Stimulated activated CD8-positive, alpha-beta memory T cell treated with anti-CD3 and anti-CD28 coated beads, Interleukin-4, amount 100 ng/mL, for 4 hours (primary cell): ENCODE measurements at places on chromosomes 5 and 9.

DNA sequence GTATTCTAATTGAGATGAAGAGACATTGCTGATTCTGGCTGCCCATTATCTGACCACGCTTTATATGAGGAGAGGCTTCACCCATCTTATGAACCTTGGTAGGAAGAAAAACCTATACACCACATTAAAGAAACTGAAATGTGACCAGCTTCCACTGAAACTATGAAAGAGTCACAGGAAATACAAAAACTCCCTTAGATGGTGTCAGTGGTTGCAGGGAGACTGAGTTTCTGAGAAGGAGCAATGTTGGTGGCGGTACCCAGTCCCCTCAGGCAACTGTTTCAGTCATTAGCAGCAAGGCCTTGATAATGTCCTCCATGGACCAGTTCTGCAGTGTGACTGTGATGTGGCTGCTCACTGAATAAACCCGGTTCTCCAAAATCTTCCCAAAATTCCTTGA lies 110.5 kb upstream of the FTMT start:
- no peak for DNase-seq

DNA sequence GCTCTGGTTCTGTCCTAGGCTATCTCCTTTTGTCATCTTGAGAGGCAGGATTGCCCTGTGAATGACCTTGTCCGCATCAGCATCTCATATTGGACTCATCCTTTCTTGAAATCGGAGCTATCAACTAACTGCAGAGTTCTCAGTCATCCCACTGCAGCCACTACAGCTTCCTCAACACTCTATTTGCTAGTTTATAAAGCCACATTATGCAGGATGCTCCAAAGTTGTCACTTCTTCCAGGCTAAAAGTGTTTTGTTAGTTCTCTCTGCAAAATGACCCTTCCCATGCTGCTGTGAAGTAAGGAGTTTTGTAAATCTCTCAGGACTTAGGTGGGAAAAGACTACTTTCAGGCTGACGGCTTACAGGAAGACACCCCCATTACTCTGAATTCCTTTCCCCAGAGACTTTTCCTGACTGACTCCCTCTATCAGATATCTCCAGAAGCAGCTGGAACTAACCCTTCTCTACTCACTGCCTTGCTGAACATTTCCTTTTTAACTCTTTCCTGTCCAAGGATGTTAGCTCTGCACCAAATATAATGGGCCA lies 257.6 kb downstream of the NFIB start:
- DNase-seq: no peak

DNA sequence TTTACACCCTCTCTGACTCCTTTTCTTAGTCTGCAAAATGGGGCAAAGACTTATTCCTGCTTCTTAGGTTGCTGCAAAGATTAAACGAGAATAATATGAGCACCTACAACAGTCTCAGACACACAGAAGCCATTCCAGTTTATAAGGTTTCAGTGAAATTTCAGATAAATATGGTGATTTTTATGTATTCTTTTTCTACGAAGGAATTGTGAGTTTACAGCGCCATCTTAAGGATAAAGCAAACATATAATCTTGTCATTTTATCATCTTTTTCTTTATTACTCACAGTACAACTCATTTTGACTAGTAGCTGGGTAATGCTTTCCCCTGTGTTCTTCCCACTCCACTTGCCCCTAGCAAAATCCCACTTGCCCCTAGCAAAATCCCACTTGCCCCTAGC lies 29.2 kb upstream of the SMC5 start:
- DNase-seq: no peak

DNA sequence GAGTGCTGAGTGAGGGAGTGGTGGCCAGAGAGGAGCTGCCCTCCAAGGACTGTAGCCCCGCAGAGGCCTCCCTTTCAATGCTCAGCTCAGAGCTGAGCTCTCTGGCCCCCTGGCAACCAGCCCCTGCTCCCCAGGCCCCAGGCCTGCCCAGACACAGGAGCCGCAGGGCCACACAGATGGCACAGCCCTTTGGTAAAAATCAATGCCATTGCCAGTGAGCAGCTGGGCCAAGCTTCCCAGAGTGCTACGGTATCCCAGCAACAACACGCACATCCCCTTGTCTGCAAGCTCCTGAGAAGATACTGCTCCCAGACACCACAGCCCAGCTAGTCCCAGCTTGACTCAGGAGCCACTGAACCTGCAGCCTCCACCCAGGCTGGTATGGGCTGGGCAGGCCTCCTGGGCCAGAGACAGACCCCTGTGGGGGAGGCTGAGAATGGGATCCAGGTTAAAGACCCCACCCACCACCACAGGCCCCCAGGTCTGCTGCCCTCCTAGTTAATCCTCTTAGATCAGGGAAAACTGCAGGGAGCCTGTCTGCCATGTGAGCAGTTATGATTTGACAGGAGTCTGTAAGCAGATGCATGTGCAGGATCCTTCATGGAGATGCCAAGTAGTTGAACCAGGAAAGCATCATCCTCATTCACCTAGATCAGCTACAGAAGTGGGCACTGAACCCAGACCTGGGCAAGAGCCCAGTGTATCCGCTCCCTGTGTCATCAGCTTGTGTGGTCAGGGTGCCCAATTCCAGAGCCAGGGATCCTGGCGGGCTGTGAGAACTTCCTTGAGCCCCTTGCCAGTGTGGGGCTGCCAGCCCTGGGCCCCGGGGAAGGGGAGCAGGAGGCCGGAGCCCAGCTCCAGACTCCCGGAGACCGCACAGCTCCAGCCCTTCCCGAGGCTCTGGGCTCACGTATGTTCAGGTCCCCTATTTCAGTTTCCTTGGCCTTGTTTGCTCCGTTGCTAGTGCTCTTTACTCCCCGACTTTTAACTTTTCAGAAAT lies 26.7 kb upstream of the ADAMTS2 start:
- DNase-seq: no peak

GRCh38 chr9:90840696-90841095 lies 39.1 kb downstream of the SYK start:
- DNase-seq: no peak

DNA sequence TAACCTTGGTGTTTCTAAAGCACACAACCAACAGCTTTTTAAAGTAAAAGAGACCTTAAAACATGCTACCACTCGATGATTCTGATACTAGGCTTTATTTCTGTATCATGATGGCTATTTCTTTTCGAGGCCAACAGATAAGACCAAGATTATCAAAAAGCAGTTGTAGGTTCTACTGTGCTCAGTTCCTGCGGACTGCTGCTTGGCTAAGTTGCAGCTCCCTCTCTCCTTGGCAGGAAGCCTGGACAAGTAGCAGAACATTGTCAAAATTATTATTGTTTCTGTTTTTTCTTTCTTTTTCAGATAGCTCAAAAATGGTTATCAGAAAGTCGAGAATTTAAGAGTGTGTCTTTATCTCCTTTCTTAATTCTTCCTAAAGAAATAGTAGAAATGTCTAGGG lies 607.6 kb downstream of the PTPRD start:
- DNase-seq: no peak

GRCh38 chr5:24904981-24905517 lies 260.3 kb upstream of the CDH10 start:
- DNase-seq: no peak

GRCh38 chr5:59773294-59773693 lies 120.2 kb downstream of the PDE4D start:
- no peak for DNase-seq

DNA sequence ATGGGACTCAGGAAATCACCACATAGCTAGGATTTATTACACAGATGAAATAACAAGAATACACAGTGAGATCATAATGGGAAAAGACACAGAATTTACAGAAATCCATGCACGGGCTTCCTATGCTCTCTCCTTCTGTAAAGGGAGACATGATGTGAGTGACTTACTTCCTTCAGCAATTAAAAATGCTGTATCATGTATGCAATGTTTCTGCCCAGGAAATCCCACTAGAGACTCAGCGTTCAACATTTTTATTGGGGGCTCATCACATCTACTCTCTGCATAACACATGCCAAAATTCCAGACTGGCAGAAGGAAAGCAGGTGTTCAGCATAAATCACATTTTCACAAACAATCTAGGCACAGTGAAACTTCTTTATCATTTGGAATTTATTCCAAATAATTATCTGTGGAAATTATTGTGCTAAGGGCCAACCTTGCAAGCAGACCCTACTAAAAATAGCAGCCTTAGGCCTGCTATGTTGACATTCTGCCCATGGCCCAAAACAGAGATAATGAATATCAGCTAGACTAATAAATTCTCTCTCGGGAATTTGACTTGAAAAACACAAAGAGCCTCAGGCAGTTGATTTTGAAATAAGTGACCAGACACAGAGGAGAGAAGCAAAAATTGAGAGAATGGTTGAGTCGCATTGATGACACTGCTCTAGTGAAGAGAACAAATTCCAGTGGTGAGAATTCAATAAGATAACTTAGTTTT lies 31.4 kb upstream of the SELENOP start:
- no peak for DNase-seq

DNA sequence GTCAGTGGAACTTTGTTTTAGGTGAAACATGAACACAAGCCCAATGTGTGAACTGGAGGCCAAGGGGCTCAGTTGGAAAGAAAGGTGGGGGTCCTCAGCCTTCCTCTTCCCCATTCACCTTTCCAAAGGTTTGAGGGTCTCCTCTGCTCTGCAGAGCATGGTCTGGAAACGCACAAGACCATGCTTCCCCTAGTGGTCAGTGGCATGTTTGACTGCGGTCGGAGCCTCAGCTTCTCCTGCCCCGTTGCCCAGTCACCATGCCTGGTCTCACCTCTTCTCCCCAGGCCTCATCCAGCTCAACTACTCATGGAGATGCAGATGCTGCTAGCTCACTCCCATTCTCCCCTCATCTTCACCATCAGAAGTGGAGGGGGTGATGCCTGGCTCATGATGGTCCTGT lies 340.3 kb downstream of the GADD45G start:
- no peak for DNase-seq

DNA sequence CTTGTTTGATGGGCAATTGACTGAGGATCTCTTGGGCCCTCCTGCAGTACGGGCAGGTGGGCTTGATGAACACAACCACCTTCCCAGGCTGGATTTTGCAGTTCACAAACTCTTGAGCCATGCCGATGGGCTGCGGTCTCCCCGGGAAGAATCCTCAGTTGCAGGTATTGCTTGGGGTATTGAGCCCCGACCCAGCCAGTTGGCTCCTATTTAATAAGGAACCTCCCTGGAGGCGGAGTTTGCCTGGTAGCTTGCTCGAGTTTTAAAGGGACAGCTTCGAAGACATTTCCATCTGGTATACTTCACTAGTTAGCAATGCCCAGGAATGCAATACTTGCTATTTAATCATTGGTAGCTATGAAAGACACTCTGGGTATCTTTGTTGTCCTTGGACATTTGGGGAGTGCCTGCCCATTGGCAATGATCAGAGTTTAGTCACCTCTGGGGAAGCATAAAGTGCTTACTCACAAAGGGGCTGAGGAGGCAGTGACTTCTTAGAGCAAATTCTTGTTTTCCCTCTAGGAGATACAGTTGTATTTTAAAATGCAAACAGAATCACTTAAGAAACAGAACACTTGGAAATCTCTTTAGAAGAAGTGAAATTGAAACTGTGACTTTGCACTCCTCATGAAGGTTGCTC lies at the start of gene GLRX:
GLRX (minus strand) TSS at position 185 of the 640 bp plus-strand sequence; CDS start at position 121, 64 bp downstream.
- DNase-seq: no peak

GRCh38 chr9:71675857-71676165 lies 92.5 kb downstream of the CEMIP2 start:
- DNase-seq: no peak
